Thymus (tissue), 14 donors: ENCODE measurements at places on chromosomes 11 and 22.

DNA sequence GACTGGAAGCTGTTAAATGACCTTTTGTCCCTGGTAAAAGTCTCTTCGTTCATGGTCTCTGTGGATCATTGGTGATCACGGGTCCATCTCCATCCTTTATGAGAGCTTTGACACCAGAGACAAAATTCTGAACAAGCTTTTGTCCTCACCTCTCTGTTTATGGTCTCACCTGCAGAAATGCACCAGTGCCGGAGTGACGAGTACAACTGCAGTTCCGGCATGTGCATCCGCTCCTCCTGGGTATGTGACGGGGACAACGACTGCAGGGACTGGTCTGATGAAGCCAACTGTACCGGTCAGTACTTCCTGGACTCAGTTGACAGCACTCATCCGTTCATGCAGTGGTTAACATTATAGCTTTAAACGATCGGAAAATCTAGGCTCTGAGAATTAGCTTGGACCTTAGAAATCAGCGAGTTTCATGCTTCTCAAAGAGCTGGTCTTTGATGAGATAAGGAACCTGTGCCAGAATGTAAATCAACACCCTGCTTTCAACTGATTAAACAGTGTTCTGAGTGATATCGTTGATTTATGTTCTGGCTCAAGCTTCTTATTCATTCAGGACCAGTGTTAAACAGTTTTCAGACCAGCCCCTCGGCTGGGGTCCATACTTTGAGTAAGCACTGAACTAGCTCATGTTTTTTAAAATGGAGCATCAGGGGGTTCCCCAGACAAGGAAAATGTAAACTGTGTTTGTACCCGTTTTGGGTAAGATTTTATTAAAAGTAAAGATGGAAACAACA, 124.5 kb upstream of the SORL1-AS1 start:
- DNase-seq: no peak
- H3K36me3 ChIP-seq: peaks cover 72% of the 10 kb centered on the region
- no peak overlapping the region for H3K27ac ChIP-seq
- H3K4me3 ChIP-seq: no peak overlapping the region
- peaks cover 9% of the 10 kb centered on the region for H3K4me1 ChIP-seq
- H3K27me3 ChIP-seq: no peaks in the 10 kb centered on the region

- H3K4me1 ChIP-seq: no peaks in the 10 kb centered on the region
- H3K27ac ChIP-seq: no peak overlapping the region
- peak; percentile 67 for DNase-seq
- H3K36me3 ChIP-seq: peaks cover 23% of the 10 kb centered on the region
Measured at GRCh38 chr22:24325105-24325757, 54.6 kb downstream of the SPECC1L start.

DNA sequence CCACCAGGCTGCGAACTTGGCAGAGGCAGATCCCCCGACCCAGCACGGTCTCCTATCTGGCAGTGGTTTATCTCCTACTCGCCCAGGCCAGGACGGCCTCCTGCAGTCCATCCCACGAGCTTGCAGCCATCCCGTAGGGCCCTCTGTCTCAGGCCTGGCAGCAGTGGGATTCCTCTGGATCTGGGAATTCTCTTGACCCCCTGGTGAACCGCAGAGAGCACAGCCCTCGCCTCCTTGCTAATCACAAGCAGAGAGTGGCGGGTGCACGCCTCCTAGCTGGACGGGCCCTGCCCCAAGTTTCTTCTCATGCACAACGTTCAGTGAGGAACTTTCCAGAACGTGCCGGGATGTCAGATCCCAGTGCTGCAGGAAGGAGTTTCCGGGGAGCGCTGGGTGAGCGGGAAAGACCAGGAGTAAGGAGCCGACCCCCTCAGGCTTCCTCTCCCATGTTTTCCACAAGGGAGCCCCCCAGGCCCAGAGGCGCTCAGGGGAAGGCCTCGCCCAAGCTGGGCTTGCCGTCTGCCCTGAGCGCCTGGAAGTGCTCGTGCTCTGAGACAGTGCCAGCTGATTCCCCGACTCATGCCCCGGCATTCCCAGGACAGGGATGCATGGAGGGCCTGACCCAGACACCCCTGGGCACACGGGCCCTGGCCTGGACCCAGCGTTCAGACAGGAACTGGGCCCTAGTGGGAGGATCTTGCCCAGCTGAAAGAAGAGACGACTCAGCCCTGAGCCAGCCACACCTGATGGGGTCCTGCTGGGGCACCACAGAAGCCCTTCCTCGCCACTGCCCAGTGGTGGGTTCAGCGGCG, 24.6 kb downstream of the IGF2 start:
- no peaks in the 10 kb centered on the region for H3K36me3 ChIP-seq
- H3K27ac ChIP-seq: no peak overlapping the region
- no peaks in the 10 kb centered on the region for H3K4me1 ChIP-seq

- no peak overlapping the region for H3K4me3 ChIP-seq
- H3K27me3 ChIP-seq: no peaks in the 10 kb centered on the region
- H3K36me3 ChIP-seq: no peaks in the 10 kb centered on the region
- H3K4me1 ChIP-seq: no peaks in the 10 kb centered on the region
Measured at GRCh38 chr22:36245805-36246356, 6.6 kb upstream of the APOL2 start.

DNA sequence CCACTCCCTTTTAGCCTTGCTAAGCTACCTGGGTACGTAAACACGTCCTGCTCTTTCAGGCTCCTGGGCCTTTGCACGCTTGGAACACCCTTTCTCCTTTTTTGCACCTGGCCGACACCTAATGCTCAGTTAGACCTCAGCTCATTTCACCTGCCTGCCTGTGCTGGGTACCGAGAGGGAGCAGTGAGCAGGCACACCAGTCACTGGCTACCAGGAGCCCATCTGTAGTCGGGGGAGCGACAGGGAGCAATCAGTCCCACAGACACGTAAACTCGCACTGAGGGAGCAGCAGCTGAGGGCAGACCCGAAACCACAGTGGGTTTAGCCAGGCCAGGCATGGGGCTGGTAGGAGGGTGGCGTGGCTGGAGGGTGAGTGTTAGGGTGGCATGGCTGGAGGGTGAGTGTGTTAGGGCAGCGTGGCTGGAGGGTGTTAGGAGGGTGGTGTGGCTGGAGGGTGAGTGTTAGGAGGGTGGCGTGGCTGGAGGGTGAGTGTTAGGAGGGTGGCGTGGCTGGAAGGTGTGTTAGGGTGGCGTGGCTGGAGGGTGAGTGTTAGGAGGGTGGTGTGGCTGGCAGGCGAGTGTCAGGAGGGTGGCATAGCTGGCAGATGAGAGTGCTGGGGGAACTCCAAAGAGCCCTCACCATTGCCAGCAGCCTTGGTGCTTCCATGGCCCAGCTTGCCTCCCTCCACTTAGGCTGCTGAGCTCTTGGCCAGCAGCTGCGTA, 6.4 kb upstream of the GTSE1 start:
- H3K4me1 ChIP-seq: peaks cover 12% of the 10 kb centered on the region
- no peaks in the 10 kb centered on the region for H3K27me3 ChIP-seq
- H3K36me3 ChIP-seq: no peaks in the 10 kb centered on the region
- no peak overlapping the region for H3K4me3 ChIP-seq
- no peak for DNase-seq
- no peak overlapping the region for H3K27ac ChIP-seq

GRCh38 chr11:23100726-23101125, 240.5 kb upstream of the CCDC179 start:
- no peaks in the 10 kb centered on the region for H3K27me3 ChIP-seq
- no peaks in the 10 kb centered on the region for H3K36me3 ChIP-seq
- H3K27ac ChIP-seq: no peak overlapping the region
- H3K4me1 ChIP-seq: no peaks in the 10 kb centered on the region
- no peak overlapping the region for H3K4me3 ChIP-seq
- no peak for DNase-seq

GRCh38 chr11:86180423-86180822, 64.1 kb upstream of the EED start:
- H3K4me3 ChIP-seq: no peak overlapping the region
- DNase-seq: no peak
- no peaks in the 10 kb centered on the region for H3K27me3 ChIP-seq
- no peaks in the 10 kb centered on the region for H3K36me3 ChIP-seq
- H3K4me1 ChIP-seq: peaks cover 5% of the 10 kb centered on the region
- no peak overlapping the region for H3K27ac ChIP-seq

- no peaks in the 10 kb centered on the region for H3K27me3 ChIP-seq
- DNase-seq: no peak
- H3K4me3 ChIP-seq: no peak overlapping the region
- no peaks in the 10 kb centered on the region for H3K4me1 ChIP-seq
- H3K27ac ChIP-seq: no peak overlapping the region
Measured at GRCh38 chr11:100182350-100182749, 504.7 kb upstream of the ARHGAP42 start.

DNA sequence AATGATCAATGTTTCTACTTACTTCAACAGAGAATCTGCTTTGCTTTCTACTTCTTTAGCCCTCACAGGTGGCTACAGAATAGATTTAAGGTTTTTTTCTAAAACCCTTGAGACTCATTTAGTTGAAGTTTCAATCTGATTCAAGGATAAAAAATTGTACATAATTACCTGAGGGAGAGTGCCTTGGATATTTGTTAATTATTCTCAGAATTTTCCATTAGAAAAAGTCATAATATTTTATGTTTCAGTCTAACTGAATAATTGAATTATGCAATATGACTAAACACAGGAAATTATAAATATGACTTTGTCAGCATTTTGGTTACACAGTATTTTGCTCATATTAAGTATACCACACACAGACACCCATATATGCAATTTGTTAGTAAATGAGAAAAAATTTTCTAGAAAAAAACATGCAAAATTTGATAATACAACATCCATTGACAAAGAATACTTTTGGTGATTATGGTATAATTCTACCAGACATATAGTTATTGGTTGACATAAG, at the start of gene OR8J3:
Gene OR8J3, minus strand, starts transcription at position 51 of the 511 bp plus-strand sequence. CDS start 2,483 bp downstream, outside the sequence.
- no peaks in the 10 kb centered on the region for H3K36me3 ChIP-seq
- no peak within 1 kb of the TSS for H3K27ac ChIP-seq
- DNase-seq: no peak
- no peaks in the 10 kb centered on the region for H3K4me1 ChIP-seq
- H3K4me3 ChIP-seq: no peak within 1 kb of the TSS

DNA sequence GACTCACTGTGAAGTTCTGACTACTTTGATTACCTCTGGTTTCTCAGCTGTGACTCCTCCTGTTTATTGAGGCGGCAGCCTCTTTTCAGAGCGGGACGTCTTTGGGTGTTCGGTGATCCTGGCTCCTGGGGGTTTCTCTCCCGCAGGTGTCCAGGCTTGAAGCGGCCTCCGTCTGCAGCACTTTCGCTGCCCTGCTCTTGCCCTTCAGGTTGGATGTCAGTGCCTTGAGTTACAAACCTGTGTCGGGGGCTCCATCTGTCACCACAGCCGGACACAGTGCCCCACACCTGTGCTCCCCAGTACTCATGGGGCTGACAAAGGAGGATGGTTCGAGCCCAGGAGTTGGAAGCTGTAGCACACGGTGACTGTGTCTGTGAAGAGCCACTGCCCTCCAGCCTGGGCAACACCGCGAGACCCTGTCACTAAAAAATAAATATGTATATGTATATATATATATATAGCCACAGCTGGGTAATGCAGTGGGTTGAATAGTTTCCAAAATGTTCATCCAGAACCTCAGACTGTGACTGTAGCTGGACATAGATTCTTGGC, 104.1 kb downstream of the BRD1 start:
- H3K27me3 ChIP-seq: peaks cover 22% of the 10 kb centered on the region
- no peak overlapping the region for H3K4me3 ChIP-seq
- no peak for DNase-seq

DNA sequence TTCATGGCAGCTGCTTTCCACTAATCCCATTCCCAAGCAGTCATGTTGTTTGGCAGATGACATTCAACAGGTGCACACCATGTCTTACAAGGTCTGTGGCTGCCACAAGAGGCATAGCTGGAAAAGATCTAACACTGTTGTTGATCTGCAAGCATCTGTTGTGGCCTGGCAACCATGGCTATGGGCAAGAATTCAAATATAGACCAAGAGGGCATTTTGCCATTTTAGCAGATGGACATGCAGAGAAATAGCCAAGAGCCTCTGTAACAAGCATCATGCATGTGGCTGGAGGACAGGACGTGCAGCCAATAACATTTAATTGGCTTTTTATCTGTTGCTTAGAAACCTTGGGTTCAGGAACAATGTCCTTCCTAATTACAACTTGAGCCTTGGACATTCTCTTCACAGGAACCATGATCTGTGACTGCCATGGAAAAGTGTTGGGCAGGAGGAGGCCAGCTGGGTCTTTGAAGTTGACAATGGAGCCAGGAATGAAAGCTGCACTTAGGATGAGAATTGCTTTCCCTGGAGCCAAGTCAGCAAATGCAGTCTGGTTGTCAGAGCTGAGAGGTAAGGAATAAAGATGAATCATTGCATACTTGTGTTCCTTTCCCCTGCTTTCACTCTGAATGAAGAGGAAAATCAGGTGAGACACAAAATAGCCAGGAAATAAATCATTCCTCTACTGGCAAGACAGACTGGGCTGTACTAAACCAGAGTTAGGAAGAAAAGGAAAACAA, 113.6 kb upstream of the ANO5 start:
- no peak for DNase-seq
- no peaks in the 10 kb centered on the region for H3K27me3 ChIP-seq
- H3K4me3 ChIP-seq: no peak overlapping the region
- H3K4me1 ChIP-seq: no peaks in the 10 kb centered on the region
- H3K27ac ChIP-seq: no peak overlapping the region

DNA sequence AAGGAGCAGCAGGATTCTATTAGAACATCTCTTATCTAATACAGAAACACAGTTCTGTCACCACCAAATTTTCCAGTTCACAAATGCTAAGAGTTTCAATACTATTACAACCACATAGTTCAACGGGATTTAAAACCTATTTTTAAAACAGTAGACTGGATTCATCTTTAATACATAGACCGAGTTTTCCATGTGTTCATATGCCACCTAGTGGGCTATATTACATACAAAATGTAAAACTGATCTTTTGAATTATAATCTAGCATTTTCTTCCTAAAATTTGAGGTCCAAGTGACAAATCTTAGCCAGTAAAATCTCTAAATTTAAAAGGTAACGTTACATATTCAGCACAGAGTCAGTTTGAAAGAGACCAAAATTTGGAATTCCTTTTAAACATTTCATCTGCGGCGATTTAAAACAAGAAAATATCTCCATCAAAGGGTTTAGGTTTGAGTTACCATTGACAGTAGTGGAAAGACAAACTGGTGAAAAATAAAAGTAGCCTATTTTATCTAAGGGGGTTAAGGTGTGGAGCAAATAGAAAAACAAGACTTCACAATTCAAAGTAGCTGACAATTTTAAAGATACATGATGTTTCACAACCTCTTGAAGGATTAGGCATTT, 269.3 kb upstream of the MPPED2 start:
- no peaks in the 10 kb centered on the region for H3K27me3 ChIP-seq
- H3K27ac ChIP-seq: no peak overlapping the region
- H3K36me3 ChIP-seq: no peaks in the 10 kb centered on the region
- H3K4me3 ChIP-seq: no peak overlapping the region
- no peaks in the 10 kb centered on the region for H3K4me1 ChIP-seq

- no peak overlapping the region for H3K27ac ChIP-seq
- no peak for DNase-seq
- no peak overlapping the region for H3K4me3 ChIP-seq
Measured at GRCh38 chr11:63321723-63322122, 47.9 kb upstream of the SLC22A9 start.

- H3K27ac ChIP-seq: no peak overlapping the region
- H3K36me3 ChIP-seq: no peaks in the 10 kb centered on the region
- H3K4me1 ChIP-seq: no peaks in the 10 kb centered on the region
Measured at GRCh38 chr11:124837491-124837856, 27.8 kb upstream of the ROBO3 start.
